ENCODE measurements at places on chromosomes 7 and 10. TPM values are rescaled to one million over a fixed set of nuclear protein-coding genes. Genes with fewer than 3 reads are reported as not detected.

The MLLT10 gene
- 28.2 TPM for polyA plus RNA-seq

The VSTM4 gene
- 40.9 TPM for polyA plus RNA-seq

The CYP3A7 gene
- 0.24 TPM for polyA plus RNA-seq

The PLXNA4 gene
- 4.9 TPM for polyA plus RNA-seq

The CNTNAP2 gene
- 6.1 TPM for polyA plus RNA-seq

The PON1 gene
- 0.47 TPM for polyA plus RNA-seq

The NEUROG3 gene
- not detected for polyA plus RNA-seq

DNA sequence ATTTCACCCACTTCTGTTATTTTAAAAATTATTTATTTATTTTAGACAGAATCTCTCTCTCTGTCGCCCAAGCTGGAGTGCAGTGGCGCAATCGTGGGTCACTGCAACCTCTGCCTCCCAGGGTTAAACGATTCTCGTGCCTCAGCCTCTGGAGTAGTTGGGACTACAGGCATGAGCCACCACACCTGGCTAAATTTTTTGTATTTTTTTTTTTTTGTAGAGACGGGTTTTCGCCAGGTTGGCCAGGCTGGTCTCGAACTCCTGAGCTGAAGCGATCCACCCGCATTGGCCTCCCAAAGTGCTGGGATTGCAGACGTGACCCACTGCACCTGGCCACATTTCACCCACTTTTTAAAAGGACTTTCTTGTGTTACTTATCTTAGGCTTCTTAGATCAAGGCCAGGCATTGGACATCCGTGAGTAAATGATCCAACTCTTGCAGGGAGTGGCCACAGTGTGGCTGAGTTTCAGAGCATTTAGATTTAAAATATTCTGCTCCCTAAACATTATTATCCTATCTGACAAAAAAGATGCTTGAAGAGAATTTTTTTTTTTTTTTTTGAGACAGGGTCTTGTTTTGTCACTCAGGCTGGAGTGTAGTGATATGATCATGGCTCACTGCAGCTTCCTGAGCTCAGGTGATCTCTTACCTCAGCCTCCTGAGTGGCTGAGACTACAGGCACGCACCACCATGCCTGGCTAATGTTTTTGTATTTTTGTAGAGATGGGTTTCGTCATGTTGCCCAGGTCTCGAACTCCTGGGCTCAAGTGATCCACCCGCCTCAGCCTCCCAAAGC lies 14.4 kb downstream of the SNX10 start:
- DNase-seq, result no peak

DNA sequence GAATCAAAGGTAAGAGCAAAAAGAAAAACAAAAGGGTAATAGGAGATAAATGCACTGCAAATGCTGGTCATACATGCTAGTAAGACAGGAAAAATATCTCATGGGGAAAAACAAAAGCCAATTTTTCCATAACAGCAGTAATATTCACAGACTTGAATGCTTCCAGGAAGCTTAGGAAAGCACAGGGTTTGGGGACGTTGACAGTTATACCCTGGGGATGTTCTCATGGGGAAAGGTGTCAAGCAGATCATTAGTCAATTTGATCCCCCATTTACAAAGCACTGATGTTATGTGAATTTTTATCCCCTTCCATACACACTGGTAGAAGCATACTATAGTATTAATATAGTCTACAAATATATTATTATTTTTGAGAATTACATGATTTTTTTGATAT lies 232.7 kb downstream of the SORCS1 start:
- no peak for DNase-seq

- no peak for DNase-seq
Measured at GRCh38 chr10:24202181-24202570, 6.8 kb upstream of the KIAA1217 start.

DNA sequence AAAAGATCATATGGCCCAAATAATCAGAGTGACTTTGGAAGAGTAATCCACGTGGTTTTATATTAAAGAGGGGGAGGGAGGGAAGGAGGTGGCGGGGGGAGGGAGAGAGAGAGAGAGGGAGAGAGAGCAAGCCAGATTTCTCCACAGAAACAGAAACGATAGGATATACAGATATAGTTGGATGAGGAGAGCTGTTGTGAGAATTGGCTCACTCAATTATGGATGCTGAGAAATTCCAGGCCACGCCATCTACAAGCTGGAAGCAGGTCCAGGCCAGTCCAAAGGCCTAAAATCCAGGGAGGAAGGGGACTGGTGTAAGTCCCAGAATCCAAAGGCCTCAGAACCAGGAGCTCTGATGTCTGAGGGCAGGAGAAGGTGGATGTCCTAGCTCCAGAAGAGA lies 75.5 kb downstream of the CXCL12 start:
- no peak for DNase-seq

DNA sequence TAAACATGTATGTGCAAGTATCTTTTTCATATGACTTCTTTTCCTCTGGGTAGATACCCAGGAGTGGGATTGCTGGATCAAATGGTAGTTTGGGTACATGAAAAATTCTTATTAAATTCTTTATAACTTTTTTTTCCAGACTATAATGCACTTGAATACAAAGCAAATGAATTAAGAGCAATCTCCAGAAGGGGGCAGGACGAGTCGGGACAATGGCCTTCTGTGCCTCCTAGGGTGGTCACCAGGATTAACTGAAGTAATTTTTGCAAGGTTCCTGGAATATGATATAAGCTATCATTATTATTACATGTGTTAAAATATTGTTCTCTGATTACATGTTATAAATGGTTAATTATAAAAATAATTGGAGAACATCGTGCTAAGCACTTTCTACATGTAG lies 127.2 kb downstream of the PPP1R17 start:
- no peak for DNase-seq

GRCh38 chr10:131020775-131021174 lies 290.7 kb downstream of the TCERG1L start:
- no peak for DNase-seq

- DNase-seq, result peak; percentile 19
Measured at GRCh38 chr7:45574669-45575500, 717 bp downstream of the ADCY1 start.

DNA sequence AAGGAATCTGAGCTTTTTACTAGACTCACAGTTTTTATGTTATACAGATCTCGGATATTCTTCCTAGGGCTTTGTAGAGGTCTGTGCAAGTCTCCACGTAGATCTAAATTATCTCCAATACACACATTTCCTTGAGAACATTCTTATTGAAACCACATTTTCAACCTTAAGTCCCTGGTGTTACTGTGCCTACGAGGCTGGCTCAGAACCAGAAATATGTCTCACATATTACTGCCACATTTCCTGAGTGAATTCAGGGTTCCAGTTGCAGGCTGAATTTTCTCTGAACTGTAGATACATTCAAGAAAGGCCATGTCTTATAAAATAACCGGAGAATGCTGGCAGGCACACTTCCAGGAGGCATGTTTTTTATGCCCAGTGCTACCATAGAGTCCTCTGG lies 46.5 kb downstream of the INHBA start:
- DNase-seq, result no peak

DNA sequence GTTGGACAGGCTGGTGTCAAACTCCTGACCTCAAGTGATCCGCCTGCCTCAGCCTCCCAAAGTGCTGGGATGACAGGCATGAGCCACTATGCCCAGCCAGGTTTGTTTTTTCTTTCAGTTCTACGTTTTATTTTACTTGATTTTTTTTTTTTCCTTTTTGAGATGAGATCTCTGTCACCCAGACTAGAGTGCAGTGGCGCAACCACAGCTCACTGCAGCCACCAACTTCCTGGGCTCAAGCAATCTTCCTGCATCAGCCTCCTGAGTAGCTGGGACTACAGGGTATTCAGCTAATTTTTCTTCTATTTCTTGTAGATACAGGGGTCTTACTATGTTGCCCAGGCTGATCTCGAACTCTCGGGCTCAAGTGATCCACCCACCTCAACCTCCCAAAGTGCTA lies 24.3 kb downstream of the GDI2 start:
- no peak for DNase-seq

GRCh38 chr10:122302315-122302714 lies 31.2 kb downstream of the BTBD16 start:
- no peak for DNase-seq

GRCh38 chr10:127055263-127055662 lies 141.1 kb downstream of the INSYN2A start:
- no peak for DNase-seq

GRCh38 chr10:72263613-72264241 lies 10.0 kb upstream of the DDIT4 start:
- no peak for DNase-seq

DNA sequence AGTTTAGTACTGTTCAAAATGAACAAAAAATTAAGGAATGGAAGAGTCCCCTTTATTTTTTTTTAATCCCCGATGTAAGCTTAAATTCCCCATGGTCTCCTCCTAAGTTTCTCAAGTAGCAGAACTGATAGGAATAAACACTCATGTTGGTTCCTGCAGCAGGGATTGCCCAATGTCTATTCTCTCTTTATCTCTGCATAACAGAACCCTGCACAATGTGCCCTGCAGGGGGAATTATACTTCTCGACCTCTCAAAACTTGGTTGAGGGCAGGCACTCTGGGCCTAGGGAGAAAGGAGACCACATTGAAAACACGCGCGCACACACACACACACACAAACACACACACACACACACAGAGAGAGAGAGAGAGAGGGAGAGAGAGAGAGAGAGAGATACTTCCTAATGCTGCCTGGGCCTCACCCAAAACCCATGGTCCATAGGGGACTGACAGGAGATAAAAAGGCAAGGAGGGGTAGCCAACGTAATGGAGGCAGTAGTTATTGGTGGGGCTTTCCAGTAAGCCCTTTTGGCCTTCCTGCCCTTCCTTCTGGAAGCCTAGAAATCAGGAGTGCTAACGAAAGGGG lies 22.7 kb downstream of the JAZF1 start:
- DNase-seq, result no peak

GRCh38 chr7:154729056-154729455 lies 273.9 kb downstream of the PAXIP1 start:
- no peak for DNase-seq

DNA sequence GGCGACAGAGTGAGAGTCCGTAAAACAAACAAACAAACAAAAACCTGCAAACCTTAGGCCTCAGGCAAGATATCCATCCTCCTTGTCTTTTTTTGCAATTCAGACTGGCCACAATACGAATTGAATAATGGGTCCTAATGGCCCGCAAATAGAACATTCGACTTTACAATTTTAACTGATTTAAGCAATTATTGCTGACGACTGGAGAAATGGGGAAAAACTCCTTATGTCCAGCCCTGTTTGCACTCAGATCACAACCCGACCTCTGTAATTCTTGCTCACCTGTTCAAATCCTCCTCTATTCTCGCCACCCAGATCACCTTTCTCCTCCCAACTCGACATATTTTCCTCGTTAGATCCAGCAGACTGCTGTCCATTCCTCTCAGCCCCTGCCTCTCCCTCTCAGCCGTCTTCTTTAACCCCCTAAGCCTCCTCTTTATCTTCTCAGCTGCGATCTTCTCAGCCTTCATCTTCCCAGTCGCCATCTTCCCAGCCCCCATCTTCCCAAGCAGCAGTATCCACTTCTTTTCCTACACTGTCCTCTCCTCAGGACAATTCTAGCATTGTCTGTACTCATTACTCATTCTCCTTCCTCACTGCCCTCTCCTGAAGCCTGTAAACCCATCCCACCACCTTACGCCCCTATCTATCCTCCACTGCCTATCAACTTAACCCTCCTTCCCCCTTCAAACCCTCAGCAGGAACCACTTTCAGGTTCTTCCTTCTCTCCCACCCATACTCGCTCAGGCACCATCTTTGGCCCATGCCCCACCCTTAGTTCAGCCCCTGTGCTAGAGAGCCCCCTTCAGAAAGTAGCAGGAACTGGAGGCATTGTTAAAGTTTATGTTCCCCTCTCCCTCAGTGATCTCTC lies 61.8 kb downstream of the LRRC17 start:
- DNase-seq, result no peak

GRCh38 chr7:140623980-140624379 lies 16.6 kb downstream of the DENND2A start:
- DNase-seq, result peak; percentile 89

DNA sequence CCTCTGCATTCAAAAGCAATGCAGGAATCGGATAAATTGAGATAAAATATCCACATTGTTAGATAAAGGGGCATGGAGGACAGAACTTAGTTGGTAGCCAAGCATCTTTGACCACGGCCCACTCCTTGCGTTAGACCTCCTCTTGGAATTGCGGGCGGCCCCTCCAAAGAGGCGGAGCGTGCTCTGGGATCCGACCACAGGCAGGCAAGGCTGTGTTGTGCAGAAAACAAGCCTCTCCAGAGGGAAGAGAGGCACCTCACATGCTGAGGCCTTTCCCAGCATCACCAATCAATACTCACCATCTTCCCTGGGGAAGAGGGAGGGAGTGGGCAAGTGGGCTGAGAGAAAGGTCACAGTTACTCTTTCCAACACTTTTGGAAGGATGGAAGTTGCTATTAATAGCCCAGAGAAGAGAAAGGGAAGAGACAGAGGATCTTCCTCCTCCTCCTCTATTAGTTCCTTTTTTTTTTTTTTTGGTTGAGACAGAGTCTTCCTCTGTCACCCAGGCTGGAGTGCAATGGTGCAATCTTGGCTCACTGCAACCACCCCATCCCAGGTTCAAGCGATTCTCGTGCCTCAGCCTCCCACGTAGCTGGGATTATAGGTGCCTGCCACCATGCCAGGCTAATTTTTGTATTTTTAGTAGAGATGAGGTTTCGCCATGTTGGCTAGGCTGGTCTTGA lies 49.7 kb upstream of the NRF1 start:
- DNase-seq, result no peak

DNA sequence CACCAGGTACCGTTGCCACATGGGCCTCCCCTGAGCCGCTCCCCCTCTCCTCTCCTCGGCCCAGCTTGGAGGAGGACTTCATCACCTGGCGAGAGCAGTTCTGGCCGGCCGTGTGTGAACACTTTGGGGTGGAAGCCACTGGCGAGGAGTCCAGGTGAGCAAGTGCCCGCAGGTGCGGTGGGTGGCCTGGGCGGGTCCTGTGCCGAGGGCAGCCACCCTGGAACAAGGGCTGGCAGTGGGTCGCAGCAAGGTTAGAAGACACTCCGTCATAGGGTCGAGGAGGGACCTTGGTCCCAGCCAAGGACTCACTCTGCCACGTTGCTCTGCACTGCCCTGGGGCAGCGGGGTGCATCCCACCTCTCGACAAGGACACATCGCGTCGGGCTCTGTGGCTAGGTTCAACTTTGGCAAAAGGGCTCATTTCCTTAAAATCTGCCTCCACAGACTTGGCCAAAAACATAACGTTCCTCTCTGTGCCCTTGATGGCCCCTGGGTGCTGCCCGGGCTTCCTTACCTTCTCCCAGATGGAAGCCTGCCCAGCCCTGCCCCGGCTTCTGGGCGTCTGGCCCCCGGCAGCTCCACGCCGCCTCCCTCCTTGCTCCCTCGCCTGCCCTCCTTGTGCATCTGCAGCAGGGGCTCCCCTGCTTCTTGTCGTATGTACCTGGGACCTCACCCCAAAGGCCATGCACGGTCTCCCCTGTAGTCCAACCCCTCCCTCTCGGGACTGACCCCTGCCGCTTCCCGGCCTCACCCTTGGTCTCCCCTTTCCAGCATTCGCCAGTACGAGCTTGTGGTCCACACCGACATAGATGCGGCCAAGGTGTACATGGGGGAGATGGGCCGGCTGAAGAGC lies 12.7 kb downstream of the TMEM120A start:
- DNase-seq, result no peak

Data from forelimb muscle (tissue), 1 donor.